ENCODE measurements at places on chromosomes 2 and 18. TPM values are rescaled to one million over a fixed set of nuclear protein-coding genes. Genes with fewer than 3 reads are reported as not detected.

CRYGC gene
- not detected for total RNA-seq

TUBA3D gene
- total RNA-seq: 4.0 TPM

TTL gene
- 54.1 TPM for total RNA-seq

SERPINB4 gene
- total RNA-seq: not detected
